ENCODE measurements at places on chromosomes 13 and 19. TPM values are rescaled to one million over a fixed set of nuclear protein-coding genes. Genes with fewer than 3 reads are reported as not detected.

DNA sequence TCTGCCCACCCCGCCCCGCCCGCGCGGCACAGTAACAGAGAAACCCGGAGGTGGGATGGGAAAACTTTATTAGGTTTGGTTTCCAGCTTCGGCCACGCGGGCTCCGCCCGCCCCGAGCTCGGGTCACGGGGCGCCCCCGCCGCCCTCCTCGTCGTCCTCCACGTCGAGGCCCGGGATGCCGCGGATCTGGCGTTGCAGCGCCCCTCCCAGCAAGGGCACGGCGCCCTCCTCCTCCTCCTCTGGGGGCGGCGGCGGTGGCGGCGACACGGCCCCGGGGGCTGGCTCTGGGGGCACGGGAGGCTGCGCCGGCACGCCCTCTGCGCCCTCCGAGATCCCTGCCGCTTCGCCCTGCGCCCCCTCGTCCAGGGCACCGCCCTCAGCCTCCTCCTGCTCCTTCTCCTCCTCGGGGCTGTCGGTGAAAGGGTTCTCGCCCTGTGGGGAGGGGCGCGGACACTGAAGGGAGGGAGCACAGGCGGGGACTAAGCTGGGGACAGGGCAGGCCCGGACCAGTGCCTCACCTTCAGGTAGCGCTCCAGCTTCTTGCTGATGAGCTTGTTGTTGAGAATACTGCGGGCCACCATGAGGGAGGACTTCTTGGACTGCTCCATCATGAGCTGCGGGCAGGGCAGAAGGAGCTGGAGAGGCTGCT is 536 bp upstream of the AKAP8 start:
- H3K27ac ChIP-seq, result peak overlapping the region; percentile 98
- H3K27me3 ChIP-seq, result no peaks in the 10 kb centered on the region
- H3K4me3 ChIP-seq, result peak overlapping the region; percentile 61
- H3K36me3 ChIP-seq, result peaks cover 3% of the 10 kb centered on the region
- peaks cover 19% of the 10 kb centered on the region for H3K4me1 ChIP-seq

DNA sequence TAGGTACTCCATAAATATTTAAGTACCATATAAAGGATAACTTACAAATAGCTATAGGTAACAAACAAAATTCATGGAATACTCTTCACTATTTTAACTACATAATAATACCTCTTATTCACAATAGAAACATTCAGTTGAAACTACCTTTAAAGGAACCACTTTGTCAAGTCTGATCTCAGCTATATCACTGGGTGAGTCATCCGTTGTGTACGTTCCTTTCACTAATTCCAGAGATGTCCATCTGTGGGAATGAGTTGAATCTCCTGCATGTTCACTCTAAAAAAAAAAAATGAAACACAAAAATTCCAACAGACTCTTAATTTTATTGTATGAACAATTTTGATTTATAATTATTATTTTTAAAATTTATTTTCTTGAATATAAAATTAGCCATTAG is 149.4 kb upstream of the FBXL3 start:
- H3K27me3 ChIP-seq, result no peaks in the 10 kb centered on the region
- H3K4me1 ChIP-seq, result no peaks in the 10 kb centered on the region
- peak; percentile 76 for DNase-seq
- H3K4me3 ChIP-seq, result no peak overlapping the region
- peaks cover 11% of the 10 kb centered on the region for H3K36me3 ChIP-seq
- H3K27ac ChIP-seq, result no peak overlapping the region

The ZNF345 gene
- 4.8 TPM for total RNA-seq

The GNG8 gene
- total RNA-seq, result not detected

- H3K27me3 ChIP-seq, result peaks cover 12% of the 10 kb centered on the region
- DNase-seq, result no peak
- H3K4me1 ChIP-seq, result no peaks in the 10 kb centered on the region
- H3K27ac ChIP-seq, result no peak overlapping the region
Measured at GRCh38 chr13:26996965-26997752, 174.5 kb downstream of the USP12 start.

DNA sequence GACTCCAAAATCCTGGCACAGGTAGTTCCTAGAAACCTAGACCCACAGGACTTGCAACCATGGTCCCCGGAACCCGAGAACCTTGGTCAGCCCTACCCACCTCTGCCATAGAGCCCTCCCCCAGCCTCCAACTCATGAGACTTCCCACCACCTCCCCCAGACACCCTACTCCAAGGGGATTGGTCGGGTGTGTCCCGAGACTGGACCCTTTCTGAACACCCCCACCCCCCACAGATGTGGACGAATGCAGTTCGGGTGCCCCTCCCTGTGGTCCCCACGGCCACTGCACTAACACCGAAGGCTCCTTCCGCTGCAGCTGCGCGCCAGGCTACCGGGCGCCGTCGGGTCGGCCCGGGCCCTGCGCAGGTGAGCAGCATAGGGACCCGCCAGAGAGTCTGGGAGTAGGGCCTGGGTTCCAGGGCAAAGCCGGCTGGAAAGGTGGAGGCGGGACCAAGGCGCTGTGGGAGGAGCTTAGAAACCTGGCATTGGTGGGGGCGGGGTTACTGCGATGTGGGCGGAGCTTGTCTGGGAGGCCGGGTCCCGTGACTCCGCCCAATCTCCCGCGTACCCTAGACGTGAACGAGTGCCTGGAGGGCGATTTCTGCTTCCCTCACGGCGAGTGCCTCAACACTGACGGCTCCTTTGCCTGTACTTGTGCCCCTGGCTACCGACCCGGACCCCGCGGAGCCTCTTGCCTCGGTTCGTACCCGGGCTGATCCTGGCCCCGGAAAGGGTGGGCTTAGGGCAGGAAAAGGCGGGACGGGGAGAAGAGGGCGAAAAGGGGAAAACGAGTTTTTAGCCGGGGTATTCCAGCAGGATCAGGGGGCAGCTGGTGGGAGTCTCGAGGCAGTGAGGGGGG is 11.9 kb downstream of the LTBP4 start:
- peak overlapping the region; percentile 66 for H3K4me3 ChIP-seq
- H3K4me1 ChIP-seq, result peaks cover 41% of the 10 kb centered on the region
- H3K36me3 ChIP-seq, result no peaks in the 10 kb centered on the region
- peak overlapping the region; percentile 90 for H3K27ac ChIP-seq
- no peaks in the 10 kb centered on the region for H3K27me3 ChIP-seq
- no peak for DNase-seq

DNA sequence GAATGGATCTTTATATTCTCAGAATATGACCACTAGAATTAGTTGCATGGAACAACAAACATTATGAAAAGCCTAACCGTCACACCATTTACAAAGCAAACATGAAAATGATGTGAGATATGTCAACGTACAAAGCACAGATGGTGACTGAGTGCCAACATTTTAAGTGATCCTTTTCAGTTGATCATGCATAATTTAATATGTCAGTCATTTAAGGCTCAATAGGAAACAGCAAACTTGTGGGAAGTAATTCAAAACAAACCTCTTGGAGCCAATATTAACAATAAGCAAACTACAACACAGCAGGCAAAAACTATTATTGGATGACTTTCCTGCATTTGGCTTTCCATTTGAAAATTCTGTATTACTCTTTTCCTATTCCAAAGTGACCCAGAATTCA is 277.6 kb downstream of the SLITRK6 start:
- H3K27ac ChIP-seq, result no peak overlapping the region
- H3K4me3 ChIP-seq, result no peak overlapping the region
- no peaks in the 10 kb centered on the region for H3K36me3 ChIP-seq

The ZNF221 gene
- 6.6 TPM for total RNA-seq

- no peak for DNase-seq
- H3K36me3 ChIP-seq, result no peaks in the 10 kb centered on the region
- H3K27ac ChIP-seq, result no peak overlapping the region
- H3K4me1 ChIP-seq, result peaks cover 30% of the 10 kb centered on the region
Measured at GRCh38 chr13:40192452-40192851, 474.0 kb downstream of the FOXO1 start.

DNA sequence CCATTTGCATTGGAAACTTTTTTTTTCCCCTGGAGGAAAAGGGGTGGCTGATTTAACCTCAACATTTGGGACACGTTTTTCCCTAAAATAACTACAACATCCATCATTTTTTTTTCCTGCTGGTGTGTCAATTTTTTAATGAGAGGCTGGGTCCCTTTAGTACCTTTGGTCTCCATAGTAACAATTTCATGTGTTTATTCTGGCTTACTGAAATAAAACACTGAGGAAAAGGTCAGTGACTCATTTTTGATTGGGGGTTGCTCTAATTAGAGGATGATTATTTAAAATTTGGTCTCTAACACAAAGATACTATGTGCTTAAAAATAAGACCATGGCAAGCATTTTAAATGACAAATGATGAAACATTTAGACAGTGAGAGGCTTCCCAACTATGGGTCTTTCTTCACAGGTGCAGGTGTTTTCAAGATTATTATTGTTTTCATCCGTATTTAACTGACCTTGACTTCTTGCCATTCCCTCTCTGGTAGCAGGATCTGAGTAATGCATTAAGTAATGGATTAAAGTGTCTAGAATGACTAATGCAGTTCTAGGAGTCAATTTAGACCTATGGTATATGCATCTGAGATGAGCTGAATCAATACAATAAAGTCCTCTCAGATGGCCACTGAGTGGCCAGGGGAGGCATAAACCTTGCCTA is 406.4 kb downstream of the KCNRG start:
- DNase-seq, result peak; percentile 63
- H3K27ac ChIP-seq, result peak overlapping the region; percentile 1
- H3K4me1 ChIP-seq, result peaks cover 20% of the 10 kb centered on the region
- no peaks in the 10 kb centered on the region for H3K36me3 ChIP-seq
- no peak overlapping the region for H3K4me3 ChIP-seq

DNA sequence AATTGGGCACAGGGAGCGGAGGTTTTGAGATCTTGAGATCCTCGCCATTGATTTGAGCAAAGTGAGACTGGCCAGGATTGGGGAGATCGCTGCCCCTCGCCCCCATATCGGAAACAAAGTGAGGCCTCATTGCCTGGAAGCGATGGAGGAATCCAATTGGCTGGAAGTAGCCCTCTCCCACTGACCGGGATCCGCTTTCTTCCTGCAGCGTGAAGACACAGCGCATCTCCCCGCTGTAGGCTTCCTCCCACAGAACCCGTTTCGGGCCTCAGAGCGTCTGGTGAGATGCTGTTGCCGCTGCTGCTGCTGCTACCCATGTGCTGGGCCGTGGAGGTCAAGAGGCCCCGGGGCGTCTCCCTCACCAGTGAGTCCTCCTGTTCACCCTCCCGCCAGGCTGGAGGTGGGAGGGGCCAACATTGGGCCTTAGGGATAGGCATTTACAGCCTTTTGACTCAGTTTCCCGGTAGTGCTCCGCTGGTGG is 438 bp downstream of the PRKCSH start:
- H3K4me1 ChIP-seq, result peaks cover 14% of the 10 kb centered on the region
- peak; percentile 16 for DNase-seq
- peak overlapping the region; percentile 80 for H3K27ac ChIP-seq
- H3K27me3 ChIP-seq, result no peaks in the 10 kb centered on the region
- H3K36me3 ChIP-seq, result peaks cover 11% of the 10 kb centered on the region

The NOTCH3 gene
- total RNA-seq, result 162 TPM

DNA sequence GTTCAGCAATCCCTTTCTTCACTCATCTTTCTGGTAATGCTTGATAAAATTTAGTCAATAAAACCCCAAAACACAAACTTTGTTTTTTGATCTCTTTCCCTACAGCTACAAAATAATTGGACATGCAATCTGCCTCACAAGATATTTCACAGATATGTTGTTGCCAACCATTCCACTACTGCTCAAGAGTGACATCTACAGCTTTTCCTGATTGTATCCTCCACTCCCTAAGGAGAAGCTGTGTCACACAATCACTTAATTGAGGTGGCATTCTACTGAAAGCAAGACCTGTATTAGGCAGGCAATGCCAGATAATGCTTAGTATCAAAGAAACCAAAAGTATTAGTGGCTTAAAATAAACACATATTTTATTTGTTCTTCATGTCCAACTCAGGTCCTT is 1646.2 kb upstream of the SPRY2 start:
- H3K36me3 ChIP-seq, result no peaks in the 10 kb centered on the region
- H3K27me3 ChIP-seq, result no peaks in the 10 kb centered on the region
- no peaks in the 10 kb centered on the region for H3K4me1 ChIP-seq
- H3K4me3 ChIP-seq, result no peak overlapping the region

The PRKD2 gene
- 54.6 TPM for total RNA-seq

- H3K27me3 ChIP-seq, result no peaks in the 10 kb centered on the region
- no peak overlapping the region for H3K4me3 ChIP-seq
- H3K4me1 ChIP-seq, result peaks cover 25% of the 10 kb centered on the region
- no peak for DNase-seq
- peaks cover 7% of the 10 kb centered on the region for H3K36me3 ChIP-seq
Measured at GRCh38 chr19:2231621-2232221, 4.4 kb downstream of the PLEKHJ1 start.

GRCh38 chr13:100542826-100543156 is 45.8 kb downstream of the GGACT start:
- peak; percentile 25 for DNase-seq
- H3K4me1 ChIP-seq, result peaks cover 4% of the 10 kb centered on the region
- no peak overlapping the region for H3K27ac ChIP-seq
- no peak overlapping the region for H3K4me3 ChIP-seq
- H3K36me3 ChIP-seq, result no peaks in the 10 kb centered on the region
- H3K27me3 ChIP-seq, result no peaks in the 10 kb centered on the region

GRCh38 chr19:46950526-46951170 is 69.0 kb upstream of the NPAS1 start:
- no peak overlapping the region for H3K4me3 ChIP-seq
- peaks cover 29% of the 10 kb centered on the region for H3K4me1 ChIP-seq
- H3K27ac ChIP-seq, result peak overlapping the region; percentile 14
- H3K27me3 ChIP-seq, result no peaks in the 10 kb centered on the region

The GJB6 gene
- total RNA-seq, result not detected

DNA sequence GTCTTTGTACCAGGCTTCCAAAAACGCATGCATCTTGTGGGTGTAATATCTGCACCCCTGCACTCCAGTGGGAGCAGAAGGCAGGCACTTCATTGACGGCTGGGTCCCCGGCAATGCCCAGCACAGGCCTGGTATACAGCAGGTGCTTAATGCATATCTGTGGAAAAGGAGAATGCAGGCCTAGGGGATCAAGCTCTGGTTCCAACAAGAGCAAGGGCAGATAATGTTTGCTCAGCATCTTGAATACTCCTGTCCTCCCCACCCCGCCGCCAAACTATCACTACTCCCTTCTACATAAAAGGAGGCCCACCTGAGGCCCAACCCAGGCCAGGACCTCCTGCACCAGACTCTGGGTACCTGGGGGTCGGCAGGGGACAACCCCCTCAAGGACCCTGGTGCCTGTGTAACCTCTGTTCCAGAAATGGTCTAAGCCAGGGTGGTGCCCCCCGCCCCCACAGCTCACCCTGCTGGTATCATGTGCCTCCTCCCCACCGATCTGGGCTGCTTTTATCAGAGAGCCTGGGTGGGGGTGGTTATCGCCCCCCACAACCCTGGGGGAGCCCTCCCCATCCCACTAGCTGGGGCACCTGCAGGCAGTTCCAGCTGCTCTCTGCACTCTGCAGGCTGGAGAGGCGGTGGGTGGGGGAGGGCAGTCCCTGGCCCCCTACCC is 4.8 kb downstream of the KLF16 start:
- H3K27ac ChIP-seq, result no peak overlapping the region
- DNase-seq, result no peak
- no peak overlapping the region for H3K4me3 ChIP-seq
- H3K36me3 ChIP-seq, result no peaks in the 10 kb centered on the region
- peaks cover 54% of the 10 kb centered on the region for H3K4me1 ChIP-seq
- H3K27me3 ChIP-seq, result no peaks in the 10 kb centered on the region

The LRFN3 gene
- 15.1 TPM for total RNA-seq

The CNMD gene
- not detected for total RNA-seq

GRCh38 chr19:12802267-12803106 is 618 bp downstream of the THSD8 start:
- H3K27me3 ChIP-seq, result no peaks in the 10 kb centered on the region
- no peaks in the 10 kb centered on the region for H3K36me3 ChIP-seq
- DNase-seq, result no peak
- peak overlapping the region; percentile 82 for H3K4me3 ChIP-seq
